Neuronal stem cell (in vitro differentiated cells): ENCODE measurements at places on chromosomes 16 and 17.

GRCh38 chr17:81331527-81332043 is 36.5 kb upstream of the SLC38A10 start:
- H3K27ac ChIP-seq: no peak overlapping the region
- H3K4me3 ChIP-seq: no peak overlapping the region
- H3K36me3 ChIP-seq: no peaks in the 10 kb centered on the region
- no peak for DNase-seq
- H3K4me1 ChIP-seq: peaks cover 25% of the 10 kb centered on the region
- H3K27me3 ChIP-seq: peaks cover 49% of the 10 kb centered on the region

- no peaks in the 10 kb centered on the region for H3K36me3 ChIP-seq
- no peak overlapping the region for H3K4me3 ChIP-seq
- H3K27ac ChIP-seq: peak overlapping the region; percentile 6
- no peaks in the 10 kb centered on the region for H3K27me3 ChIP-seq
- H3K4me1 ChIP-seq: peaks cover 38% of the 10 kb centered on the region
These were observed 387.8 kb upstream of the SALL1 start for GRCh38 chr16:51538707-51539498.

GRCh38 chr17:4877089-4877488 is 22.2 kb upstream of the C17orf107 start:
- H3K27ac ChIP-seq: no peak overlapping the region
- no peak overlapping the region for H3K4me3 ChIP-seq
- H3K4me1 ChIP-seq: no peaks in the 10 kb centered on the region
- H3K27me3 ChIP-seq: no peaks in the 10 kb centered on the region
- H3K36me3 ChIP-seq: peaks cover 7% of the 10 kb centered on the region
- no peak for DNase-seq

DNA sequence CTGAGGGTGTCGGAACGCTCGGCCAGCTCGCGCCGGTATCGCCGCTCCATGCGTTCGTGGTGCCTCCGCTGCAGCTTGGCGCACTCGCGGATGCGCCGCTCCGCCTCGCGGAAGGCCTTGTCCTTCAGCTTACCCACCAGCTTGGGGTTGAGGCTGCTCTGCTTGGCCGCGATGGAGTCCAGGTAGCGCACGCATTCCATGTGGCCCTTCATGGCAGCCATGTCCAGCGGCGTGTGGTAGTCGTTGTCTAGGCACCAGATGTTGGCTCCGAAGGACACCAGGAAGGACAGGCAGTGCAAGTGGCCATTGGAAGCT is 2.8 kb downstream of the USH1G start:
- no peak overlapping the region for H3K4me3 ChIP-seq
- no peaks in the 10 kb centered on the region for H3K36me3 ChIP-seq
- no peak overlapping the region for H3K27ac ChIP-seq
- no peak for DNase-seq
- peaks cover 15% of the 10 kb centered on the region for H3K4me1 ChIP-seq

DNA sequence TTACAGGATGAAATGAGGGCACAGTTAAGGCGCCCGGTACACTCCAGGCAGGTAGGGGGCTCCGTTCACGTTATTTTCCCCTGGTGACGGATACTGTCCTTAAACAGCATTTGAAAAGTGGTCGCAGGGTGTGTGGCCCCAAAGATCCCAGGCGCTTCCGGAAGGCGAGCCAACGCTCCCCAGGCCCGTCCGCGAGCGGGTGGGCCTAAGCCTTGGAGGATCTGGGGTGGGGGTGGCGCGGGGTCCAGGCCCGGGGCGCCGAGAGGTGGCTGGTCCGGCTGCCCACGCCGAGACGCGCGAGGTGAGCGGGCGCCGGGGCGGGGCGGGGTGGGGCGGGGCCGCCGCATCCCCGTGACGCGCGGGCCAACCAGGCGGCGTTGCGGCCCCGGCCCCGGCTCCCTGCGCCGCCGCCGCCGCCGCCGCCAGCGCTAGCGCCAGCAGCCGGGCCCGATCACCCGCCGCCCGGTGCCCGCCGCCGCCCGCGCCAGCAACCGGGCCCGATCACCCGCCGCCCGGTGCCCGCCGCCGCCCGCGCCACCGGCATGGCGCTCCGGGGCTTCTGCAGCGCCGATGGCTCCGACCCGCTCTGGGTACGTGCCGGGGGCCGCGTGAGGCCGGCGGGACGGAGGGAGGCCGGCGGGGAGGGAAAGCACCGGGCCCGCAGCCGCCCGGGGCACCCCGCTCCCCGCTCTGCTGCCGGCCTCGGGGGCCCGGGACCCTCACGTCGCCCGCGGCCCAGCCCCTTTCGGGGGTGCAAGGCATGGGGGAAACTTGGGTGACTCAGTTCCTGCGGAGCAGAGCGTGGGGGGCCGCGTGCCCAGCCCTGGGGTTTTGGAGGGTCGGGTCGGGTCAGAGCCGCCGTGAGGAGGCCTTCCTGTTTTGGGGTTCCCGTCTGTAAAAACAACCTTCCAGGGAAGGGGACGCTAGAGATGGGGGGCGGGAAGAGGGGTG is at the start of gene ABCC1:
ABCC1 (plus strand) TSS at position 407 of the 951 bp plus-strand sequence; CDS start at position 543, 136 bp downstream.
- peak within 1 kb of the TSS; percentile 56 for H3K4me3 ChIP-seq
- peaks cover 39% of the 10 kb centered on the region for H3K27me3 ChIP-seq
- H3K27ac ChIP-seq: peak within 1 kb of the TSS; percentile 28
- DNase-seq: peak; percentile 48

DNA sequence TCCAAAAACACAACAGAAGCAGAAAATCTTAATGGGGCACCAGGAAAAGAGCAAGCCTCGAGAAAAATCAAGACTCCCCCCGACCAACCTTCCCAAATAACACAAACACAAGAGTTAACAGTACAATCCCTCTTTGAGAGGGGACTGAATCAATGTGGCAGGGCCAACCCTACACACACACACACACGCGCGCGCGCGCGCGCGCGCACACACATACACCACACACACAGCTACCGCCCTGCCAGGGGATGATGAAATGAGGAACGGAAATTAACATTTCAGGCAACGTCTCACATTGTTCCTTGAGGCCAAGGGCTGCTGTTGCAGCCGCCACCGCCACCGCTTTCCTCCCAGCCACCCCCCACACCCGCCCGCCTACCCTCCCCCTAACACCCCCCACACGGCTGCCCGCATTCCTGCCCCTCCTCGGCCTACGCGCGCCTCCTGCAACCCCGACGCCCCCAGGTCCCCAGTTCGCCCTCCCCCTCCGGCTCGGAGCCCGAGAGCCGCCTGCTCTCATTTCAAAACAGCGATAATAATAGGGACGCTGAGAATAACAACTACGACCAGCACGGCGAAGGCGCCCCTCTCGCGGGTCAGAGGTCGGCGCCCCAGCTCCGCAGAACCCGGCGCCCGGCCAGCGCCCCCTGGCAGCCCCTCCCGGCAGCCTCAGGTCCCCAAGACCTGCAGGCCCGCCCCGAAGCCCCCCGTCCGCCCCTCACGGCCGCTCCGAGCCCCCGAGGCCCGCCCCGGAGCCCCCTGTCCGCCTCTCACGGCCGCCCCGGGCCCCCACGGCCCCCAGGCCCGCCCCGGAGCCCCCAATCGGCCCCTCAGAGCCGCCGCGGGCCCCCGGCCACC is 1.1 kb downstream of the ANKRD11 start:
- peak; percentile 67 for DNase-seq
- peaks cover 36% of the 10 kb centered on the region for H3K4me1 ChIP-seq
- H3K27me3 ChIP-seq: no peaks in the 10 kb centered on the region
- H3K4me3 ChIP-seq: peak overlapping the region; percentile 96
- H3K27ac ChIP-seq: peak overlapping the region; percentile 73

DNA sequence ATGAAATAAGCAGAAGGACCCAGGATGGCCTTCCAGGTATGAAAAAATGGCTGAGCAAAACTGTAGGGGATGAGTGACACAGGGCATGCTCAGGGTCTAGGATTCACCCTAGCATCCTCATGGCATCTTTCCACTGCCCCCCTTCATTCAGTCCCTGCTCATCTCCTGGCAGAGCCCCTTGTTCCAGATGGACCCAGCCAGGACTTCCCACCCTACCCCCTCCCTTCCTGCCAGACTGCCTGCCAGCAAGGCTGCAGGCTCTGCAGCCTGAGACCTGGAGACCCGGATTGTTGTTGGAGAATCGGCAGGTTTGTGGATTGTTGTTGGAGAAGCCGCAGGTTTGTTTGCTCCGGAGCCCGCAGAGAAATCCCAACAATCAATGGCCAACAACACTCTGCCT is 6.6 kb downstream of the SEZ6 start:
- H3K4me3 ChIP-seq: no peak overlapping the region
- DNase-seq: no peak
- H3K4me1 ChIP-seq: peaks cover 15% of the 10 kb centered on the region
- peaks cover 11% of the 10 kb centered on the region for H3K27me3 ChIP-seq
- no peak overlapping the region for H3K27ac ChIP-seq
- no peaks in the 10 kb centered on the region for H3K36me3 ChIP-seq

DNA sequence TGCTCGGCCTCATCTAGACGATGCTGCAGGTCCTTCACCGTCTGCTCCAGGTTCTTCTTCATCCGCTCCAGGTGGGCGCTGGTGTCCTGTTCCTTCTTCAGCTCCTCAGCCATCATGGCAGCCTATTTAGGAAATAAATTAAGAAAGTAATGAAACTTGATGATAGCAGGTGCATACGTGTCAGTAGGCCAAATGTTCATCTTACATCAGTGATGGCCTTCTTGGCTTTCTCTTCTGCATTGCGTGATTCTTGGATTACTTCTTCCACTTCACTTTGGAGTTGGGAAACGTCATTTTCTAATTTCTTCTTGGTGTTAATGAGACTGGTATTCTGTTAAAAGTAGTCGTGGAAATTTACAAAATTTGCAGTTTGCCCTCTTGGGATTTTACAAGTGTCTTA is 20.1 kb upstream of the MYH13 start:
- no peak for DNase-seq
- no peaks in the 10 kb centered on the region for H3K27me3 ChIP-seq
- H3K27ac ChIP-seq: no peak overlapping the region
- no peaks in the 10 kb centered on the region for H3K36me3 ChIP-seq
- no peak overlapping the region for H3K4me3 ChIP-seq

DNA sequence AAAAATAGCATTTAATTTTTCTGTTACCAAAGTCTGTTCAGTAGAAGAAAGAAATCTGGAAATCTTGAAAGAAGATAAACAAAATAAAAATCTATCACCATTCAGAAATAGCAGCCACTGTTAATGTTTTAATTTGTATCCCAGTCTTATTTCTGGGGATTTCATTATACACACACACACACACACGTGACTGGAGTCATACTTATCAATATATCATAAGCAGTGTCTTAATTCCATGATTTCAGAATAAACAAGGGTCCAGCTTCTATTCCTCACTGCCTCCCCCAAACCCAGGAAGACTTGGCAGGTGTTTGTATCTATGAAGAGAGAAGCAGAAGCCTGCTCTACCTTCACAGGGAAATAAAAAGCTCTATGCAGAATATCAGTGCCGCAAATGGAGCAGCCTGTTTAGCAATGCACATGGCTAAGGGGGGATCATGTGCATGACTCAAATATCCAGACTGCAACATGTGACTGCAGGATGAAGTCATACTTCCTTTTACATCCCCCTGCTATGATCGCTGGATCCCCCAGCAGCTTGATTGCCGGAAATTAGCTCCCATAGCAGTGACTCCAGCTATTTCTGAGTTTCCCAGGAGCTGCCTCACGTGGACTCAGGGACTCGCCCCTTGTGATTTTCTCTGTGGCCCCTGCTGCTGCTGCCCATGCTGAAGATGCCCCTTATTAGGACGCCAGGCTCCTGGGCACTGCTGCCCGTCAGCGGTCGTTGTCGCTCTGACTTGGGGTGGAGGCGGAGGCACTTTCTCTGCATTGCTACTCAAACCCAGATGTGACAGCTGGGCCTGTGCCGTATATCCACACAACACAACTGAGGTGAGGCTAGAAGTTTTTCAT is 341.0 kb downstream of the CPPED1 start:
- no peak overlapping the region for H3K27ac ChIP-seq
- H3K36me3 ChIP-seq: no peaks in the 10 kb centered on the region
- H3K4me1 ChIP-seq: no peaks in the 10 kb centered on the region
- no peaks in the 10 kb centered on the region for H3K27me3 ChIP-seq
- DNase-seq: no peak
- H3K4me3 ChIP-seq: no peak overlapping the region

DNA sequence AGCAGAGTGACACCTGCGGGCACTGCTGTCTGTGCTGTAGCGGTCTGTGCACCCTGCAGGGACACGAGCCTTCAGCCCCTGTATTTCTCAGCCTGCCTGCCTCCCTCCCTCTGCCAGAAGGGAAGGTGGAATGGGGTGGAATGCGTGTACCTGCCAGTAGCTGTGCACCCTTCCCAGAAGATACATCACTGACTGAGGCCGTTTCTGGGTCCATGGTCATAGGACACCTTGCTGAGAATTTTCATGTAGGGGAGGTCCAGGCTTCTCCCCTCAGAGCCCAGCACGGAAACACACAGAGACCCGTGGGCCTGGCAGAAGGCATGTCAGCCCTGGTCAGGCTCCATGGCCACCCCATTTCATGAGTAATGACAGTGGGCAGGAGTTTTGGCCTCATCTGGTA is 16.5 kb downstream of the DBNDD1 start:
- H3K4me1 ChIP-seq: peaks cover 3% of the 10 kb centered on the region
- H3K4me3 ChIP-seq: no peak overlapping the region
- H3K27me3 ChIP-seq: no peaks in the 10 kb centered on the region
- no peak for DNase-seq
- peaks cover 12% of the 10 kb centered on the region for H3K36me3 ChIP-seq
- H3K27ac ChIP-seq: no peak overlapping the region

- H3K27ac ChIP-seq: no peak overlapping the region
- DNase-seq: no peak
- H3K4me1 ChIP-seq: no peaks in the 10 kb centered on the region
- no peaks in the 10 kb centered on the region for H3K36me3 ChIP-seq
- H3K4me3 ChIP-seq: no peak overlapping the region
These were observed 368.6 kb downstream of the SHISA9 start for GRCh38 chr16:13269905-13270528.
